ENCODE measurements at places on chromosomes 11 and 22. TPM values are rescaled to one million over a fixed set of nuclear protein-coding genes. Genes with fewer than 3 reads are reported as not detected.

DNA sequence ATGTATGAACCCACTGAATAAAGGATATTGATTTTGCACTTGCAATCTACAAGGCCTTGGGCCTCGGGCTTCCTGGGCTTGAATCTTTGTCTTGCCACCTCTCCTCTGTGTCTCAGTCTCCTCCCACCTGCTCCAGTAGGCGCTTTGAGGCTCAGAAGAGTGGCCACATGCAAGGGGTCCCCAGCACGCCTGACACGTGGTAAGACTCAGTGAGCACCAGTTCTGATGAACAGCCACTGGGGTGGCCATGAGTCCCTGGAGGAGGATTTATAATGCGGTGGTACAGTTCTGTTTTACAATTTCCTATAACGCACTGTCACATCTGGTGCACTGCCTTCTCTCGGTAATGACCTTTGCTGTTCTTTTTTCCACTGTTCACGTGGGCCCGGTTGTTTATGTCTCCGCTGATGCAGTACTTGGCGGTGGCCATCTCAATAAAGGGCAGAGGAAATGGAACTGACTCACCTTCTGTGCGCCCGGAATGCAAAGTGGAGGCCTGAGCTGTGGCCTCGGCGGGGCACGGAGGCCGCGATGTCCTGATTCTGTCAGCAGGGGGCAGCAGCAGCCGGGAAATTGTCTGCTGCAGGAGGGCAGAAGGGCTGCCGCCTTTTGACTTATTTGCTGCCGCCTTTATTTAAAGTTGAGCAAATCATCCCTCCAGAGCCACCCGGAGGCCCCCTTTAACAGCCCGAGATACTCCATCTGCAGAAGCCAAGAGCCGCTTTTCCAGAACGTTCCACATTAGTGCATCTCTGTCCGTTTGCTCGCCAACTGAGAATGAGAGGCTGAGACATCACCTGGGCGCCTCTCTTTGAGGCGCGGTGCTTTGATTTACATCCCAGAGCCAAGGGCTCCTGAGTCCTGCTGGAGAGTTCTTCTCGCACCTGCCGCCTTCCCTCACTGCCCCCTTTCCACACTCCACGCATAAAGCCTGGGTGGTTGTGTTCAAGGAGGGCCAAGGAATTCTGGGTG lies 6.0 kb upstream of the IFT27 start:
- peak; percentile 89 for DNase-seq

DNA sequence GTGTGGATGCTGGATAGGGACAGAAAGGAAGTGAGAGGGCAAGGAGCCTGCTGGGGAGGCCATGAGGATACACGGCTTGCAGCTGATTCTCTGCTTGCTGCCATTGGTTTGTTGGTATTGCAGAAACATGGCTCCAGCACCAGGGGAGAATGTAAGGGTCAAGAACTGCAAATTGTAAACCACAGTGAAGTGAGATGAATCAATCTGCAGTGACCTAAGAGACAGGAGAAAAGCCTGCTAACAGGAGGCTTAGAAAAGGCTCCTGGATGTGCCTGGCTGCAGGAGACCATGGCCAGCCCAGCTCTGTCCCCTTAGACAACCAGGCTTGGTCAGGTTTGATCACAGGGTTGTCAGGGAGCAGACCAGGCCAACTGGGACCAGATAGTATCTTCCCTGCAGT lies 233.7 kb upstream of the CADM1 start:
- DNase-seq, result peak; percentile 52

DNA sequence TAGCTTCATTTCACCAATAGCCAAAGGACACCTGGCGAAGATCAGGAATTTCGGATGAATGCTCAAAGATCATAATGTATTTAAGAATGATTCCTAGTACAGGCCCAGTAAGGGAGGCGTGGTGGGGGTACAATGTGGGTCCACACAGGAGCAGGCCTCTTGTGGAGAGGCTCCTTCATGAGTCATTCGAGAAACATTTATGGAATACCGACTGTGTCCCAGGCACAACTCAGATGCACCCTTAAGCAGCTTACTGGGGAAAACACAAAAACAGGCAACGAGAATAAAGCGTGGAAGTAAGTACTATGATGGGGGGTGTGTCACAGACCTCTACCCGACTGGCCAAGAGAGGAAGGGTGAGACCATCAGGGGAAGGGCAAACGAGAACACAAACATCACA lies 44.5 kb downstream of the SMCO4 start:
- peak; percentile 70 for DNase-seq

- no peak for DNase-seq
These were observed 29.9 kb downstream of the TRPC6 start for GRCh38 chr11:101553891-101554292.

DNA sequence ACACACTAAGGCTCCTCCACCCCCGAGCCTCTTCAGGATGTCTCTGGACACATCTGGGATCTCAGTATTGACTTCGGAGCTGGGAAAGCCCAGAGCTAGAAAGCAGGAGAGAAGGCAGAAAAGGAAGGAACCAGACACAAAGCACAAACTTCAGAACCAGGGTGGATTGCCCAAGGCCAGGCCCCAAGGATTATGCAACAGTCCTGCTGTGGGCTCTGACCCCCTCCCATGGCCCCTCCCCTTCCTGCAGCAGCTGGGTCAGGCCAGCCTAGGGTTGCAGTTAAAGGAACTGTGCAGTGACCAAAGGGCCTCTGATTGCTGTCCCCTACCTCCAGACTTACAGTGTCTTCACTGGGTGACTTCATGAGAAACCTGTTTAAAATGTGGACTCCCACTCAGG lies 5.3 kb downstream of the KCNE3 start:
- DNase-seq, result no peak

DNA sequence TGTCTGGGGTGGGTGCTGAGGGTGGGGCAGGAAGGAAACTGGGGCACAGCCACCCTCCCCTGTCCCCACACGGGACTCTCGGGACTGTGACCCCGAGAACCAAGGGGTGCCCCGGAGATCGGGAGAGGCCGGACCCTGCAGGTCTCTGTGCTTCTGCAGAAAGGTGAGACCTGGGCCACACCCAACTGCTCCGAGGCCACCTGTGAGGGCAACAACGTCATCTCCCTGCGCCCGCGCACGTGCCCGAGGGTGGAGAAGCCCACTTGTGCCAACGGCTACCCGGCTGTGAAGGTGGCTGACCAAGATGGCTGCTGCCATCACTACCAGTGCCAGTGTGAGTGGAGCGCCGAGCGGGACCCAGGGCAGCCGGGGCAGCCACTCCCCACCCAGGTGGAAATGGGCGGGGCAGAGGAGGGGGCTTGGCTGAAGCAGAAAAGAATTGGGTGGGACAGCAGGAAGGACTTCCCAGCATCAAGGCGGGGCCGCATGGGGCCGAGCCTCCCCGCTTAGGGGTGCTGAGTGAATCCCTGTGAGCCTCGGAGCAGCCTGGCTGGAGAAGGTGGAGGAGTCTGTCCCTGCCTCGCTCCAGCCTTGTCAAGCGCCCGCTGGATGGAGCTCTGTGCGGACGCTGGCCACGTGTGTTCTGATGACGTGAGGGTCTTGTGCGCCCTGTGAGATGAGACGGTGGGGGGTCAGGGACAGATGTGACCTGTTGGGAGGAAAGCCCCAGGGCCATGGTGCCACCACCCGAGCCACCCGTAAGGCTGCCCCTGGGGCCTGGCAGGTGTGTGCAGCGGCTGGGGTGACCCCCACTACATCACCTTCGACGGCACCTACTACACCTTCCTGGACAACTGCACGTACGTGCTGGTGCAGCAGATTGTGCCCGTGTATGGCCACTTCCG lies 29.3 kb upstream of the MUC5B start:
- DNase-seq, result no peak

DNA sequence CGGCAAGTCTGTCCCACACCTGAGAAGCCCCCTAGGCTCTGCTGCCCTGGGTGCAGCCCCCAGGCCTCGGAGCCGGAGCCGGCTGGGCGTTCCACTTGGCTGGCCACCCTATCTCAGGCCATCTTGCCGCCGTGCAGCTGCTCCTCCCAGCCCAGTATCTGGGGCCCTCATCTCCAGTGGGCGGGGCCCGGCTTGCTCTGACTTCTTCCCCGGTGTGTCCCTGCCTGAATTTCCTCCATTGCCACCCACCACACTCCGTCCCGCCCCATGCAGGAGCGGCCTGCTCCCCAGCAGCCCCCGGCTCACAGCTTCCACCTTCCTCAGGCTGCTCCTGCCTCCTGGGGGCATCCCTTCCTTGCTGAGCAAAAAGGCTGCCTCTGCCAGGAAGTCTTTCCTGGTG lies 46.6 kb downstream of the WNT7B start:
- DNase-seq, result no peak

- no peak for DNase-seq
These were observed 56.2 kb downstream of the CASP12 start for GRCh38 chr11:104841973-104842525.

GRCh38 chr11:129643031-129643721 lies 172.5 kb upstream of the TMEM45B start:
- DNase-seq, result peak; percentile 94

DNA sequence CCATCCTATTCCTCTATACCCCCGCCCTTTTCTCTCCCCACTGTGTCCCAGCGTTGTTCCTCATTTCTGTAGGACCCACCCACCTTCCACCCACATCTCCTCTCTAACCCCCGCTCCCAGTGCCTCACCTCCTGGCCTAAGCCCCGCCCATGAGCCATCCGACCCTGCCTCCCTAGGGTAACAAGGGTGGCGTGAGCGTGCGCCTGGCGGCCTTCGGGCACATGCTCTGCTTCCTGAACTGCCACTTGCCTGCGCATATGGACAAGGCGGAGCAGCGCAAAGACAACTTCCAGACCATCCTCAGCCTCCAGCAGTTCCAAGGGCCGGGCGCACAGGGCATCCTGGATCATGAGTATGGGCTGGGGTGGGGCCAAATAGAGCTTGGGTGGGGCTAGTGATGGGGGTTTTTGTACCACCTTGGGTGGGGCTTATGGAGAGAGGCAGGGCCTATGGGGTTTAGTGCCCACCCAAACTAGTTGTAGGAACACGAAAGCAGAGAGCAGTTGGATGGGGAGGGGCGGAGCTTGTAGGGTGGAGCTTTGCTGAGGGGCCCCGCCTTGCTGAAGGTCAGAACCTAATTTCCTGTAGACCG lies 4.5 kb downstream of the INPP5J start:
- no peak for DNase-seq

- DNase-seq, result no peak
These were observed 357.8 kb downstream of the CADM1 start for GRCh38 chr11:115146425-115146824.

DNA sequence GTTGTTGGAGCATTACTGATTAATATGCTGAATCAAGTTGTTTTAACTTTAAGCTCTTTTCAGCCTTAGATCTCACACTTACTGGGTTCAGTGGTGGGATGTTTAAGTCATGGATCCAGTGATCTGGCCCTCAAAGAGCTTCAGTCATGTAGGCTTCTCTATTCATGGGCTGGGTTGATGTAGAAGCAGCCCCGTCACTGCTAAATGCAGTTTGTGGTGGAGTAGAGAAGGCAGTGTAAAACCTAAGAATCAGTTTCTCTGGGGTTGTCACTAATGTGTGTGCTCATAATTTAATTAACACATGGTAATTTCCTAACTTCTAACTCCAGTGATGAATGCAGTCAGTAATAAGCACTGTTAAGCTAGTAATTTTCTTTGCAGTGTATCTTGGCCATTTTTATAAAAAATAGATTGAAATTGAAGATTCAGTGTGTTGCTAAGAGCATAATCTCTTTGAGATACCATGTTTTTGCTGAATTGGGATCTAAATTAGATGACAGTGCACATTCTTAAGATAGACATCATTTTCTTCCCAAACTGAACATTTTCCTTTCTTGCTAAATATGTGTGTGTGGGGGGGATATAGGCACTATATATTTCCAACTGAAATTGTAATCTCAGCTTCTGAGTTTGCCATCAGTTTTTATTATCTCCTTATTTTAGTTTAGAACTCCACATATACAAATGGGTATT lies 9.0 kb downstream of the SPCS2 start:
- DNase-seq, result no peak

Gene CCDC86
- total RNA-seq, result 13.9 TPM

Gene CSNK2A3
- total RNA-seq, result 3.1 TPM

Gene SLC16A8
- not detected for total RNA-seq

Gene RHOD
- total RNA-seq, result 2.6 TPM

Gene ACAD8
- 12.0 TPM for total RNA-seq

Gene OR51I1
- total RNA-seq, result not detected

Gene PRRG4
- total RNA-seq, result 4.4 TPM

Gene RAB36
- 2.7 TPM for total RNA-seq

Gene TMPRSS5
- 0.12 TPM for total RNA-seq

Gene ZFTA
- total RNA-seq, result 5.7 TPM

Measured in M059J (cell line).